ENCODE measurements at places on chromosomes 3 and 15.
A peak's percentile ranks its signal among the peaks of the same experiment; 100 is the strongest.

GRCh38 chr15:100981086-100981485 lies 61.9 kb downstream of the LRRK1 start:
- DNase-seq, result no peak

DNA sequence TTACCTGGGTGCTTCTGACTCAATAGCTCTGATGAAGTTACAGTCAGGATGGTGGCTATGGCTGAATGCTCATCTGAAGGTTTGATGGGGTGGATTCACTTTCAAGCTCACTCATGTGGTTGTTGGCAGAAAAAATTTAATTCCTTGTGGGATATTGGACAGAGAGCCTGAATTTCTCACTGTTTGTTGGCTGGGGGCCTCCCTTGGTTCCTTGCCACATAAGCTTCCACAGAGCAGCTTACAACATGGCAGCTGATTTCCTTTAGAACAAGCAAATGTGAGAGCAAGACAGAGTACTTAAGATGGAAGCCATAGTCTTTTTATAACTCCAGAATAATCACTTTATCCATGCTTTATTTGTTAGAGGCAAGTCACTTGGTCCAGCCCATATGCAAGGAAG lies 150.6 kb downstream of the PPM1L start:
- no peak for DNase-seq

GRCh38 chr3:132406587-132406986 lies 10.7 kb upstream of the DNAJC13 start:
- no peak for DNase-seq

GRCh38 chr15:63530752-63531299 lies 26.4 kb downstream of the USP3 start:
- DNase-seq, result no peak

DNA sequence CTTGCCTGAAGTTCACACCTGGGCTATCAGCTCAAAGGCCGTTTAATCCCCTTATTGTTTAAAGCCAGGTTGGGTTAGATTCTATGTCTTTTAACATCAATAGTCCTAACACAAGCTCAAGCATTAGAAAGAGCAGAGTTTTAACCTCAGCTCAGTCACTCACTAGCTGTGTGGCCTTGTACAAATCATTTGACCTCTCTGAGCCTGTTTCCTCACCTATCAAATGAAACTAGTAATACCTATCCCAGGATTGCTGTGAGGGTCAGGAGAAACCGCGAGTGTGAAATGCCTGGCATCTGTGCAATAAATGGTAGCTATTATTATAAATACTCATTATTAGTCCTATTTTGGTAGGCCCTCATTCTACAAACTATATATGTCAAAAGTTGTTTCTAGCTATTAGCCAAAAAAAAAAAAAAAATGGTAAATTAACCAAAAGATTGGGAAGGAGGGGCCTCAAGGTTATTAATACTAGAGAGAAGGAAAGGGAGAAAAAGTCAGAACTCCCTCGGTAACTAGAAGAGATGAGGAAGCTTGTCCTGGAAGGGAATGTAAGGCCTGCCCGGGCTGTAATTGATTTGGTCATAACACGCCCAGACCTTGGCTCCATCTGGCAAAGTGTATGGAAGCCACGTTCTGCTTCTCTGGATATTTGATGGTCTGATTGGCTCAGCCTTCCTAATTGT lies 510.5 kb upstream of the PROK2 start:
- no peak for DNase-seq

DNA sequence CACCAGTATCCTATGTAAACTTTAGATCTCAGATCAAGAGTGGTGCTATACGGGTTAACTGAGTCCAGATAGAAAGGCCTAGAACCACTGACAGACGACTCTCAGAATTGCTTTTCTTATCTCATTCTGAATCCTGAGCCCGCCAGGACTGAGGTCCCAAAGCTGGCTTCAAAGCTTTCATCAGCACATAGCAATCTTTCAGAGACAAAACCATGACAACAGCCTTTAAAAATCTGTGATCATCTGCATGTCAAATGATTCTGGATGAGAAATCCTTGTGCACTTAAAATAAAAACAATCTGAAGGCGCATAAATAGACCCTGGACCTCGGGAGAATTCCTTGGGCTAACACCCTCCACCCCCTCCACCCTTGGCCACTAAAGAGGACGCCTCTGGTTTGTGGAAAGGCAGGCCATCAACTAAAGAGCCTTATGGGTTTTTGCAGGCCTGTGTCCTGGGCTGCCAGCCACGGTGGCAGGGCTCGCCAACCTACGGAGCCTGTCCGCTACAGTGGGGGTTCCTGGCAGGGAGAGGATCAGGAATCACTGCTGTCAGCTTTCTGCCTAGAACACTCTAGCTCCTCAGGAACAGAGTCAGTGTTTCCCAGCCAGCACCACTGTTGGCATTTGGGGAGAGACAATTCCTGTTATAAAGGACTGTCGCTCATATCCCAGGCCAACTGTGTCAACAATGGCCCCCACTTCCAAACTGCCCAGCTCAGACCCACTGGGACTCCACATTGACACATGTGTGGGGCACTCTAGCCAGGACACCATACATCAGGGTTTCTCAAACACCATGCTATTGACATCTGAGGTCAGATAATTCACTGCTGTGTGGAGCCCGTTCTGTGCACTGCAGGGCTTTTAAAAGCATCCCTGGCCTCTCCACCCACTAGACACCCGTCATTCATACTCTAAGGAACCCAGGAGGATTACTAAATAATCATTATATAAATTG lies 20.2 kb downstream of the TLE3 start:
- no peak for DNase-seq

DNA sequence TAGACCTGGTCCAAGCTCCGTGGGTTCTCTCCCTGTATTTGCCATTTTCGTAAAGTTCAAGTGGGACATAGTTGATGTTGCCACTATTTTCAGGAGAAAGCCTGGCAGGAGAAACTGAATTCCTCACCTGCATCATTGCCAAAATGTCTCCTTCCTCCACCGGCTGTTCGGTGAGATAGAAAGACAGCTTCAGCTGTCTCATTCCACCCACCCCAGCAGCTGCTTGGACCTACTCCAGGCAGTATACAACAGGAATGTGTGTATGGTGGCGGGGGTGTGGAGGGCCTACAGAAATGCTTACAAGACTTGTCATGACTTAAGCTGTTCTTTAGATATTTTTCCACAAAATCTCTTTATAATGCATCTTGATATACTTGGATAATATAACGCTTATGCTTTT lies 132.7 kb upstream of the RAP2B start:
- DNase-seq, result no peak

DNA sequence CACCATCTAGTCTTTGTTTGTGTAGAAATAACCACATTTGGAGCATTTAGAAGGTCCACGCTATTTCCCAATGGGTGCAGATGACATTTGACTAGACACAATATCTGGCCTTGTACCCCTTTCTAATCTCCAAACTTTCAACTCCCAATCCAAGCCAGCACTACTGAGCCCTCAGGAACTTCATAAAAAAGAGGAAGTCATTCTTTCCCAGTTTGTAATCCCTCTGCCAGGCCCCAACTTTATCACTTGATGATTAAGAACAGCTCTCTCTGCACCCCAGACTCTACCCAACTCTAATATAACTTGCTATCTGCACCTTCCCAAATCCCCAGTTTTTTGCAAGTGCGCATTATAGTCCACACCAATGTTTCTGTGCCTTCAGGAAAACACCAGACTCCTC lies 170.2 kb downstream of the KCNMB2 start:
- DNase-seq, result no peak

GRCh38 chr15:77053709-77054108 lies 17.2 kb downstream of the TSPAN3 start:
- no peak for DNase-seq

DNA sequence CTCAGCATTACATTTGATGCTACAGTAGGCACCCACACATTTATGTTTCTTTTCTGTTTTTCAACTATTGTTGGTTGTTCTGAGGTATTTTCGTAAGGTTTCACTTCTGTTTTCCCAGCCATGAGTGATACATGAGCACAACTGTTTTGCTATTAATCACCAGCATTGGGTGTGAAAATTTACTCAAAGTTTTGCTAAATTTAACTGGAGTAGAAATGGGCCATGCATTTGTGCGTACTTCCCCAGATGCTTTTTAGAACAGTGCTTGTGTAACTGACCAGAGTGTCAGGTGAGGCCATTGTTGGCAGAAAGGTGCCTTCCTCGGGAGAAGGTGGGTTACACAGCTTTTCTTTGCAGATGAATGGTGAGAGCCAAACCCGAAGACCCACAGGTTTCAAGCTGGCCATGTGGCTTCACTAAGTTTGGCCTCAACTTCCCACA lies 70.4 kb downstream of the ST6GAL1 start:
- no peak for DNase-seq

GRCh38 chr3:112931736-112932521 lies 43.0 kb downstream of the CD200R1 start:
- DNase-seq, result no peak

GRCh38 chr3:33900809-33901505 lies 102.5 kb downstream of the PDCD6IP start:
- no peak for DNase-seq

GRCh38 chr3:156227704-156228103 lies 107.3 kb downstream of the KCNAB1 start:
- DNase-seq, result no peak

- no peak for DNase-seq
Observed at GRCh38 chr15:74791667-74792066, 9.8 kb downstream of the CSK start.

DNA sequence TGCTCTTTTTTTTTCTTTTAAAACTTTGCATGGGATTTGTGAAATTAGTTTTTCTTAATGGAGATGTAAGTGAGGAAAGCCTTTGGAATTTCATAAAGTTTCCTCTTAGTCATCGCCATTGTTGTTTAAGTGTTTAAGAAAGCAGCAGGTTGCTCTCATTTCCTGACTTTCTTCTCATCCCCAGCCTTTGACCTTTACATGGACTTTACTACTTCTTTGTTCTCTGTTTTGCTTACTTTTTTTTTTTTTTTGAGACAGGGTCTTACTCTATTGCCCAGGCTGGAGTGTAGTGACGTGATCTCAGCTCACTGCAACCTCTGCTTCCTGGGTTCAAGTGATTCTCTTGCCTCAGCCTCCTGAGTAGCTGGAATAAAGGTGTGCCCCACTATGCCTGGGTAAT lies 38.6 kb downstream of the FBXL2 start:
- DNase-seq, result no peak

- DNase-seq, result no peak
Observed at GRCh38 chr15:57118013-57118799, 199.8 kb downstream of the TCF12 start.

DNA sequence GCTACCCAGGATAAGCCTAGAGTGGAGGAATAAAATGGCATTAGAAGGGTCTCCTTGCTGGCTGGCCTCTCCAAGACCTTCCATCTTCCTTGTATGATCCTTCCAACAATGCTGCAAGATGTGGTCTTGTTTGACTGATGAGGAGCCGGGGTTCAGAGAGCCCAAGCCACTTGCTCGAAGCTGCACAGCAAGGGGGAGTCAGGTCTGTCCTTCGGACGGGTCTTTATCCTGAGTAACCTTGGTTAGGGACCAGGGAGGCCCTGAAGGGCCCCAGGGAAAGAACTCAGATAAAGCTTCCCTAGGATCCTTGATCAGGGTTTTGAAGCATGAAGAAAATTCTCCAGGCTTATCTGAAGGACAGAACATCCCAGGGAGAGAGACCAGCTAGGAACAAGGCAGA lies 7.0 kb upstream of the DNAJB8 start:
- DNase-seq, result no peak

DNA sequence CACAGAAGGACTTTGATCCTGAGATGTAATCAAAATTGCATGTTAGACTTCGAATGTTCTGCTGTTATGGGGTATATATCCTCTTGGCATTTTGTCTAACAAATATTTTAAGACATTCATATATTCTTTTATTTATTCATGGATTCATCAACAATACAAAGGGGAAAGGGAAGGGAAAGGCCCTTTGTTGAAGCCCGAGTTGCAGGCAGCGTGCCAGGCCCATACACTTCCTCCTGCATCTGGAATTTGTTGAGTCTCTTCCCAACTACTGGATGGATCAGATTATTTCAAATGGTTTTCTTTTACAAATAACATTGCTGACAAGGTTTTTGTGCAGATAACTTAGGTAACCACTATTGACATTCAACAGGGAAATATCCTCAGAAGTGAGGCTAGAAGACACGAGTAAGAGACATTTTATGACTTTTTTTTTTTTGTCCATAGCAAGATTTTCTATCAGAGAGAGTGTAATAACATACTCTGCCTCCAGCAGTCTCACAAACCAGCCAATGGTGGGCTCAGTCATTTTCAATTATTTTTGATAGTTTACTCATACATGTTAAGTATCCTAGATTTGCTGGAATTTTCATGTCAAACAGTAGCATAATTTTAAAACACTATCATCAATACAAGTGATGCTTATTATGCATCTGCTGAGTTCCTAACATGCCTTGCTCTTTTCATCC lies 94.3 kb downstream of the RPL39L start:
- DNase-seq, result no peak

- peak; percentile 26 for DNase-seq
Observed at GRCh38 chr3:149443545-149443912, 31.0 kb upstream of the TM4SF4 start.

Data from esophagus muscularis mucosa (tissue), 4 donors.